CD8-positive, alpha-beta T cell (primary cell): ENCODE measurements at places on chromosomes 4 and X. TPM values are rescaled to one million over a fixed set of nuclear protein-coding genes. Genes with fewer than 3 reads are reported as not detected.

Gene FRMPD4
- not detected for total RNA-seq

- no peak for DNase-seq
Observed at GRCh38 chr4:183333983-183334382, 11.8 kb upstream of the CLDN24 start.

- no peak for DNase-seq
Observed at GRCh38 chr4:16608123-16608522, 290.3 kb downstream of the LDB2 start.

GRCh38 chr4:173169428-173170181 lies 994 bp downstream of the GALNT7 start:
- peak; percentile 81 for DNase-seq

GRCh38 chr4:155001251-155001650 lies 207.2 kb upstream of the NPY2R start:
- no peak for DNase-seq

GRCh38 chr4:124067046-124067445 lies 645.5 kb downstream of the ANKRD50 start:
- no peak for DNase-seq

GRCh38 chr4:153433754-153434105 lies 32.4 kb upstream of the TMEM131L start:
- DNase-seq, result no peak

GRCh38 chr4:72391281-72391680 lies 177.7 kb downstream of the ADAMTS3 start:
- DNase-seq, result no peak

Gene ARHGEF38
- not detected for total RNA-seq

Gene ZNF718
- 4.0 TPM for total RNA-seq

GRCh38 chr4:169682372-169683047 lies 62.1 kb downstream of the CLCN3 start:
- DNase-seq, result no peak

DNA sequence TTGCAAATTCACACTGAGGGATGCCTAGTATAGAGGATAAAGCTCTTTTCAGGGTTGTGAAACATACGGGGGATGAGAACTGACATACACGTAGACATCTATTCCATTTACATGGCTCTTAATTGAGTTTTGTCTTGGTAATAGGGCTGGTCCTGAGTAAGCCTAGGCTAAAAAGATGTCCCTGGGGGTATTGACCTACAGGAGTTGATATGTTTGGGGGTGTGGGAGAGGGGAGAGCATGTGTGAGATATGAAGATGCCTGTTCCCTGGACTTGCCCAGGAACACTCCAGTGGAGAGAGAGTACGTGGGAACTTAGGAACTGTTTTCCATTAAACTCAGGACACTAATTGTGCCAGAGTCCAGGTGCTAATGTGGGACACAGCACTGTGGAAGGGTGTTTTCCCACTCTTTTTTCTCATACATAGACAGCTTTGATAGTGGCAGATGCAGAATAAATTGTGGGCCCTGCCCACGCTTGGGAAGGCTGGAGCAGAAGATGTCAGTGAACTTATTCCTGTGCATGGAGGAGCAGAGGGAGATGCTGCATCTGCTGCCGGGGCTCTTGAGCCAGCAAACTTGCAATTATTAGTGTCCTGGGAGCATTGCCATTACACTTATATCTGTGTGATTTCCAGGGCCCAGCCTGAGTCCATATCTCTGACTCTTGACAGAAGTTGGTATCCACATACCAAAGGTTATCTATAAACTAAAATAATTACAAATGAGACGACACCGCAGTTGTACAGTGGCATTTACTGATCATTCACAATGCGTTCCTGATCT lies 20.7 kb downstream of the SYNPO2 start:
- DNase-seq, result no peak

Gene UTP3
- total RNA-seq, result 23.1 TPM

- no peak for DNase-seq
Observed at GRCh38 chr4:96473246-96473645, 633.4 kb downstream of the PDHA2 start.

DNA sequence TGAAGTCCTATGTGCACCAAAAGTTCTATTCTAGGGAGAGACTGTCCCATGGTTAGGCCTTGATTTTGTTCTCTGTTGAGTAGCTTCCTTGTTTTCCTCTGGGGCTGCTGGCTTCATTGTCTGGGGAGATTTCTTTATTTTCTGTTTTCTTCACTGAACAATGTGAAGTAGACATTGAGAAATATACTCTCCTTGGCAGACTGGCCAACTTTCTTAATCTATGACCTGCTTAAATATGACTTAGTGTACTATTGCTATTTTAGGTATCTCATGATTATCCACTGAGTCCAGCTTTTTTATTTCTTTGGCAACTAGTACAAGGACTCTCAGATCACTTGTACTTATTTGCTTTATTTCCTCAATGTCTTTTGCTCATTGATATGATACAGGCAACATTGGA lies 1594.6 kb downstream of the ARAP2 start:
- no peak for DNase-seq

DNA sequence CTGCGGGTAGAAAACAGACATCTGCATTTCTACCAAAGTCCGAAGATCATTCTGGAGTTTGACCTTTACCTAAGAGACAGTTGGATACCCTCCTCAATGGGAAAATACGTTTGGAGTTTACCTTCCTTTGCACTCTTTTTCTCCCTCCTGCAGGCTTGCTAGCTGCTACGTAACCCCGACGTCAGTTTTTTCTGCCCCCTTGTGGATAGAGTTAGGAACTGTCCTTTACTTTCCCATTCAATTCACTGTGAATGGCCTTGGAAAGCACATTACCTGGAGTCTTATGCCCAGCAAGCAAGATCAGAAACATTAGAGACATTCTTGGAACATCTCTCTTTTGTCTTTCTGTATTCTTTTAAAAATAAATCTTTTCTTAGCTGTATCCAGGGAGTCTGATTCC lies 250.7 kb downstream of the NAP1L3 start:
- DNase-seq, result no peak

DNA sequence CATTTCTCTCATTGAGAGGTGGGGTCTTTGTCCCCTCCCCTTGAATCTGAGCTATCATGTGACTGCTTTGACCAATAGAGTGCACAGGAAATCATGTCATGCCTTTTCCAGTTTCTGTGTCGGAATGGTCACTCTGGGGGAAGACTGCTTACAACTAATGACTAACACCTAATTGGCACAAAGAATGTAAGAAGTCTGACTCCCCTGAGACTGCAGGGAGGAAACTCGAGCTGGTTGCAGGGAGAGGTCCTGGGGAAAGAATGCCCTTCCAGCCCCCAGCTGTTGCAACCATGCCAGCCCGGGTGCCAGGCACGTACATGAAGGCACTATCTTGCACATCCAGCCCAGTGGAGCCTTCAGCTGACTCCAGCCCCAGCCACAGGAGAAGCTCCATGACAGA lies 254.2 kb downstream of the DHX15 start:
- no peak for DNase-seq

Gene PFKFB1
- total RNA-seq, result 0.25 TPM

- DNase-seq, result no peak
Observed at GRCh38 chr4:185341841-185342240, 53.9 kb downstream of the LRP2BP start.

DNA sequence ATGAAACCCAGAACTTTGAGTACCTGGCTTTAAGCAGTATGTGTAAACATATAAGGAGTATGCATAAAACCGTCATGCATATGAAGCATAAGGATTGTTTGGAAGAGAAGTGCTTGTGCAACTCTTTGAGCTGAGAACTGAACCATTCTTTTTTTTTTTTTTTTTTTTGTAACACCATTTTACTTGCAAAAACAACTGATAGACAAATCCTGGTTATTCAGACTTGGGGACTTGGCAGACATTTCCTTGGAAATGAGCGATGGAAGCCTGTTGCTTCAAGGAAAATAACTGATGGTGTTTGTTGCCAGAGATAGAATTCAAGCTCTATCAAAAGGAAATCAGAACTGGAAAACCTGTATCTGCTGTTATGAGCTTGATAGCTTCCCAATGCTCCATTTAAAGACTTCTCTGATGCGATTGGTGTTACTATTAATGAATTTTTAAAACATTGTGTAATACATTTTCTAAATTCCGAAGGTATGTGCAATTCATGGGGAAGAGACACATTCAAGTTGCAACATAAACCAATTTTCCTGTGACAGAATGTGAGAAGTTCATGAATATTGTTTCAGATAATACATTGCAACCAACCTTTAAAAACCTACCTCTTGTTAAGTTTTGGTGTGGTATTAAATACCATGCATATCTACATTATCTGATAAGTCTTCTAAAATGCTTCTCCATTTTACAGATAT lies 47.0 kb upstream of the FAT1 start:
- DNase-seq, result no peak

DNA sequence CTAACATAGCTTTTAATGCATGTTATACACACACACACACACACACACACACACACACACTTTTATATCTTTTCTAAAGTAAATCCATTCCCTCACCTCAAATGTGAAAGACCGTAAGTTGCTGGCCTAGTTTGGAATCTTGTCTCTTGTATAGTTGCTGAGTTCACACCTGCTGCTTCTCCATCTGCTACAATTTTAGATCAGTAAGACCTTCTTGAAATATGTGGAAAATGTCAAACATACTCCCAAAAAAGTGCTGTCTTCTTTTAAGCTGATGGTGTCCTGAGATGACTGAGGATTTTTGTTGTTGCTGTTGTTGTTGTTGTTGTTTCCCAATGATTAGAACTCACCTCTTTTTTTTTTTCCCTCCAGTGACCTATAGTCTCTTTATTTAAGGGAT lies 121.3 kb downstream of the SNCA start:
- no peak for DNase-seq

GRCh38 chr4:181504924-181505323 lies 738.3 kb upstream of the TENM3 start:
- DNase-seq, result no peak

GRCh38 chr4:144658903-144659302 lies 12.9 kb downstream of the HHIP start:
- no peak for DNase-seq

- DNase-seq, result no peak
Observed at GRCh38 chr4:168633496-168633895, 136.6 kb downstream of the PALLD start.

- DNase-seq, result no peak
Observed at GRCh38 chr4:95155759-95156451, 392.9 kb downstream of the UNC5C start.

DNA sequence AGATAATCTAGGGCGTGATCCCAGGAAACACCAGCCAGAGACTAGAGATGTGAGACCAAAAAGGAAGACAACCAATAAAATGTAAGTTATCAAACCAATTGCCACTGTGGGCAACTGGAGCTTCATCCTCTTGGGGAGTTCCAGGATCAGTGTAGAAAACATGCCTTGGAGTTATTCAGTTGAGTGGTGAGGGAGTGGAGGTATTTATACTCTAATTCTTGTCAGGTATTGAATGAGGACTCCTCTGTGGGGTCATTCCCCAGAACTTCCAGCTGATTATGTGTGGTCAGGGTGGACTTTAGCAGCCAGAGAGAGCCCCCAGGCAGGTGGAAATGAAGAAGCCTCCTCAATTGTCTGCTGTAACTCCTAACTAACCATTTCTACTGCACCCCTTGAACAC lies 144.0 kb upstream of the PRPS2 start:
- DNase-seq, result no peak

DNA sequence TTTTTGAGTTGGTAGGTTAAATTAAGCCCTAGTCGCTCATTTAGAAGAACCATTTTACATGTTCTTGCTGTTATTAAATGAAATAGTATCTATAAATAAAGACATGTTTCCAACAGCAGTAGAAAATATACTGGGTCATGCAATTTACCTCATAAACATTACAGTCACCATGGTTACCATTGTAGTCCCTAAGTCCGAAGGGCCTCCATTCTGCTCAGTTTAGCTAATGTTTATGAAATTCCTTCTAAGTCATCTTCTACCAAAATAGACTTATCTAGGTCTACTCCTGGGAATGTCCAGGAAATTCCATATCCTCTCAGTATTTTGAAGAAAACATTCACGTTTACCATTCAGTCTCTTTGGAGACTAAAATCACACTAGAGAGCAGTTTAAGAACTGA lies 292.5 kb upstream of the DCAF8L1 start:
- no peak for DNase-seq

Gene BEND2
- total RNA-seq, result not detected

Gene ADGRG2
- not detected for total RNA-seq

DNA sequence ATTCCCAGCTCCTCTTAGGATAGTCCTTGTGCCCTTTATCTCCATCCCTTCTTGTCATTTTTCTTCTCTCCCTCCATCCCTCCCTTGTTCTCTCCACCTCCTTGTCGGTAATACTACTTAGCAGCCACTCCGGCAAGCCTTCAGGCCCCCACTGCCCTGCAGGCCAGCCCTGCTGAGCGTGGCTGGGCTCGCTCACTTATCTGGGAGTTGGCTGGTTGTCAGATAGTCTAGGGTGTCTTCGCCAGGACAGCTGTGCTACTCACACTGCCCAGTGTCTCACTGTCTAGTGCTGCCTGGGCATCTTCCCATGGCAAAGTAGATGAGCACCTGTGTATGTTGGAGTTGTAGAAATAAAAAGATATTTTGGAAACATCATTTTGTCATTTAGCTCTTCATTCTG lies 75.0 kb downstream of the STK32B start:
- no peak for DNase-seq

- DNase-seq, result no peak
Observed at GRCh38 chr4:22877486-22878052, 184.8 kb downstream of the GBA3 start.

DNA sequence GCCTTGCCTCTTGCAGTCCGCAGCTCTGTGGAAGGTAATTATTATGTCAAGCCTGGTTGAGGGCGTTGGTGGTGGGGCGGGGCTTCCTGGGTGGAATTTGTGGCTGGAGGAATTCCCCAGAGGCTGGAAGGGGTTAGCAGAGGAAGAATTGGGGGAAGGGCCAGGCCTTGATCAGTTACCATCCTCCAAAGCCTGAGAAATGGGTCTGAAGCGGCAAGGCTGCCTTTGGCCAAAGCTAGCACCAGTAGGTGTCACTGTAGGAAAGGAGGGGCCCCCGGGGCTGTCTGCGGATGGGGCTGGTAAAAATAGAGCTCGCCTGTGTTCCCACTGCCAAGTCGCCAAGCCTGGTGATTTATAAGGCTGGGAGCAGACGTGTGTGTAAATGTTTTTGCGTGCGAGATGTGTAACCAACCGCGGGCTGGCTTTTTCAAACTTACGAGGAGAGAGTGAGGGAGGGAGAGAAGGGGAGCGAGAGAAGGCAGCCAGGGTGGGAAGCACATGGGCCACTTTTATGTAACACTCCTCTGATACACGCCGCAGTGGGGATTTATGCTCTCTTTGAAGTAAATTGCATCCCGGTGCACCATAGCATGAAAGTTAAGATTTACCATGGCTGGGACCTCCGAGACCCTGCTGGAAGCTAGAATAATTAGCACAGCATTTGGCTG lies 367.0 kb downstream of the BCOR start:
- peak; percentile 32 for DNase-seq

DNA sequence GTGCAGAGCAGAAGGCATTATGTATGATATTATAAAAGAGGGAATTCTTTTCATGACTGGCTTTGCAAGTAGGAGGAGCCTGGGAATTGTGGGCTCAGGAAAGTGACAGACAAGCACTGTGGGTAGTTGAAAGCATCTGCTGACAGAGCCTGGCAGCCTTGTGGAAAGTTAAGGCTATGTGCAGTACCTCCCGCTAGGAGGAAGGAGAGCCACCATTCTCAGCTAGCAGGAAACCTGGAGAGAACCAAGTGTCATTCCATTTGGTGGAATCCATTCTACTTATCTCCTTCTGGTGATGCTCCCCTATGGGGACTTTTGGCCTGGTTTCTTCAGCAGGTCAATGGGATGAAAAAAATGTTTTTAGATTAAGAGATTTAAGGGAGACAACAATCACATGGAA lies 81.8 kb downstream of the ASB9 start:
- no peak for DNase-seq
